ENCODE measurements at places on chromosomes 7 and 10. TPM values are rescaled to one million over a fixed set of nuclear protein-coding genes. Genes with fewer than 3 reads are reported as not detected.

AP1S1 gene
- 10.7 TPM for total RNA-seq

SLC29A4 gene
- total RNA-seq, result 3.7 TPM

ATP6V0A4 gene
- total RNA-seq, result not detected

MYOF gene
- total RNA-seq, result 43.6 TPM

ADRB1 gene
- total RNA-seq, result 35.0 TPM

CLDN4 gene
- total RNA-seq, result 0.27 TPM

EGR2 gene
- 0.52 TPM for total RNA-seq

DNA sequence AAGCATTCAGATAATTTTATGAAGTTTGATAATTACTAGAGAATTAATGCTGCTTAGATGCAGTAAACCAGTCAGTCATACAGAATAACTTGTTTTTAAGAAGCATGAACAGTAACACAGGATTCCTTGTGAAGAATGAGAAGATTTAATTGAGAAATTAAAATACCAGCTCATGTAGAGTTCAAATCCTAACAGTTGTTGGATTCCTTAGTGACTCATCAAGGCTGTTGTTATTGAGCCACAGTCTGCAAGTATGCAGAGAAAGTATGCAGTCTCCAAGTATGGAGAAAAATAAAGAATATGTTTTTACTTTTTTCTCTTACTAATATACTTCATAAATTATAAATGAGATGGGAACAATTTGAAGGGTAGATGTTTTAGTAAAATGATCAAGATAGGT lies 30.2 kb upstream of the CYP26C1 start:
- no peak for DNase-seq
- H3K27ac ChIP-seq, result no peak overlapping the region
- H3K4me3 ChIP-seq, result no peak overlapping the region

GRCh38 chr7:92944633-92945032 lies 108.3 kb upstream of the CDK6 start:
- H3K27ac ChIP-seq, result no peak overlapping the region
- no peaks in the 10 kb centered on the region for H3K27me3 ChIP-seq
- no peak for DNase-seq
- no peak overlapping the region for H3K4me3 ChIP-seq

- H3K36me3 ChIP-seq, result peaks cover 32% of the 10 kb centered on the region
- DNase-seq, result no peak
- peaks cover 93% of the 10 kb centered on the region for H3K4me1 ChIP-seq
- H3K27ac ChIP-seq, result peak overlapping the region; percentile 78
- H3K27me3 ChIP-seq, result no peaks in the 10 kb centered on the region
These were observed 157.5 kb upstream of the KLF14 start for GRCh38 chr7:130891254-130892094.

DNA sequence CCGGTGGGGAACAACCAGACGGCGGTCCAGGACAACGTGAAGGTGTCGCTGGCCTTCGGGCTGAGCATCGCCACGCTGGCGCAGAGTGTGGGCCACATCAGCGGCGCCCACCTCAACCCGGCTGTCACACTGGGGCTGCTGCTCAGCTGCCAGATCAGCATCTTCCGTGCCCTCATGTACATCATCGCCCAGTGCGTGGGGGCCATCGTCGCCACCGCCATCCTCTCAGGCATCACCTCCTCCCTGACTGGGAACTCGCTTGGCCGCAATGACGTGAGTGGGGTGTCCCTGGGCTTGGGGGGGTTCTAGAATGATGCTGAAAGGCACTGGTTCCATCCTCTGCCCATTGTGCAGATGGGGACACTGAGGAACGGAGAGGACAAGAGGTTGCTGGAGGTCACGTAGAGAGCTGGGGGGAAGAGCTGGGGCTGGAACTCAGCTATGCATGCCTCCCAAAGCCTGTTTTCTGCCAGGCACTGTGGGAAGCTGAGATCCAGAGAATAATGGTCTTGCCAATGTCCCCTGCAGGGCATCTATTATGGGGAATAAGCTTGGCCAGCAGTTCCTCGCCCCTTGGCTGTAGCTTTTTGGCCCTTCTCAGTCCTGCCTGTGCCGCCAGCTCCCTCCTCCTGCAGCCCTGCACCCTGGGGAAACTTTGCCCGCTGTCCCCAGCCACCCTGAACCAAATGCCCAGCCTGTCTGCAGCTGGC lies 523 bp downstream of the AQP1 start:
- peak overlapping the region; percentile 92 for H3K27ac ChIP-seq
- H3K36me3 ChIP-seq, result no peaks in the 10 kb centered on the region
- peaks cover 98% of the 10 kb centered on the region for H3K4me1 ChIP-seq
- H3K4me3 ChIP-seq, result peak overlapping the region; percentile 70
- no peaks in the 10 kb centered on the region for H3K27me3 ChIP-seq
- DNase-seq, result no peak

DNA sequence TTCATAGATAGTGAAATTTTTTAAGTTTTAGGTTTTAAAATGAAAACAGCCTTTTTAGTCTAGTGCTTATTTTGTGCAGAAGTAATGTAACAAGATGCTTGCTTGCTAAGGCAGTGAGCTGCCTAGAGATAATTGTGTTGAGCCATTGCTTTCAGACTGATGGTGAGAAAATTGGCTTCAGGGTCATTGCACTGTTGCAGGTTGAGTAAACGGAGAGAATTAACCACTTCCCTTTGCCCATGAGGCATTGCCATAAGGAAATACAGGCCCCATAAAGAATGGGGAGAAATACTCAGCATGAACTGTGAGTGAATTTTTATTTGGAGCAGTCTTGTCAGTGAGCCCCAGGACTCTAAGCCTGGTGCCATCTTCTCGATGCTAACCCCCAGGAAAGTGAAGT lies 140.5 kb downstream of the LRRC4 start:
- no peak overlapping the region for H3K4me3 ChIP-seq
- no peak overlapping the region for H3K27ac ChIP-seq
- peaks cover 15% of the 10 kb centered on the region for H3K36me3 ChIP-seq
- no peaks in the 10 kb centered on the region for H3K27me3 ChIP-seq
- peaks cover 54% of the 10 kb centered on the region for H3K4me1 ChIP-seq
- DNase-seq, result no peak

DNA sequence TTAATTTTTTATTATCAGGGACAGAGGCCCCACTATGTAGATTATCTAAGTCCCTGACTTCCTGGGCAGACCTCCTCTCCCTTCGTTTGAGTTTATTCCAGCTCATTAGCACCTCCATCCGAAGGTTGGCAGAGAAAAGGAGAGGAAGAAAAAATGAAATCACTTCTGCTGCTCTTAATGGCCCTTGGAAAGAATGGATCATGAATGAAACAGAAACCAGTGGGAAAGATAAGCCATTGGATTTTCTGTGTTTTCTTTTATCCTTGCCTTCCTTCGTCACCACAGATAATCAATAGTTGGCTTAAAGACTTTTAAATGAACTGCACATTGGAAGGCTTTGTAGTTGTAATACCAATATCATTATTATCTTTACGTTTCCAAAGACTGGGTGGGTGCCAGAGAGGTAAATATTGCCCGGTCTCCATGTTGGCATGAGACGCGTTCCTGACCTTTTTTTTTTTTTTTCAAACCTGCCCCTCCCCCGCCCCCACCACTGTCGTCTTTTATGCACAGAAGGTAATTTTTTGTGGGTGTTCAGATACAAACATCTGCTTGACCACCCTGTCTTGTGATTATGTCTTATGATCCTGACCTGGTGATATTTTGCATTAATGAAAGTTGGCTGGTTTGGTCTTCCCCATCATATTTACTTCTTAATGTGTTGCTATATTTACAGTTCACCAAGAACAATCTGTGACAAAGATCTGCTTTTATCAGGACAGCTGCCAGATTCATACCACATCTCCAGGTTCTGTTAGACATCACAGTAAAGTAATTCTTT lies 116.8 kb downstream of the ARID5B start:
- no peaks in the 10 kb centered on the region for H3K36me3 ChIP-seq
- no peaks in the 10 kb centered on the region for H3K27me3 ChIP-seq
- DNase-seq, result no peak
- no peak overlapping the region for H3K4me3 ChIP-seq
- peaks cover 57% of the 10 kb centered on the region for H3K4me1 ChIP-seq

DNA sequence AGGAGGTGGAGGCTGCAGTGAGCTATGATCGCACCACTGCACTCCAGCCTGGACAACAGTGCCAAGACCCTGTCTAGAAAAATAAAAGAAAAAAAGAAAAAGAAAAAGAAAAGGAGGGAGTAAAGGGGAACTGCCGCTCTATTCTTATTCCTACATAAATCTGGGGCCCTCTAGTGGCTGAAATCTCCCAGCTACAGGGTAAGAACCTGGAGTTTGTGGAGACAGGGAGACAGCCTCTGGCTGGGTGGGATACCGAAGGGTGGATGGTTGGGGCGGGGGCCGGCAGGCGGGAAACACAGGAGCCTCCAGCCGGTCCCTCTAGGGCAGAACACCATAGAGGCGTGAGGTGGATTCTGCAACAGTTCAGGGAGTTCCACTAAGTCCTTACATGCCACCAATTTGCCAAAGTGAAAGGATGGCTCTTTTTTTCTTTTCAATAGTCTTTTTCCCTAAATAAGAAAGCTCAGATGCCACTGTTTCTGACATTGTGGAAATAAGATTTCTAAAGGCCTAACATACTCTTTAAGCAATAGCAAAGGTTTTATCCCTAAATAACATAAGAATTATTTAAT lies 117.3 kb downstream of the SVIL start:
- no peak for DNase-seq
- no peaks in the 10 kb centered on the region for H3K27me3 ChIP-seq
- H3K4me3 ChIP-seq, result no peak overlapping the region
- H3K27ac ChIP-seq, result peak overlapping the region; percentile 87

DNA sequence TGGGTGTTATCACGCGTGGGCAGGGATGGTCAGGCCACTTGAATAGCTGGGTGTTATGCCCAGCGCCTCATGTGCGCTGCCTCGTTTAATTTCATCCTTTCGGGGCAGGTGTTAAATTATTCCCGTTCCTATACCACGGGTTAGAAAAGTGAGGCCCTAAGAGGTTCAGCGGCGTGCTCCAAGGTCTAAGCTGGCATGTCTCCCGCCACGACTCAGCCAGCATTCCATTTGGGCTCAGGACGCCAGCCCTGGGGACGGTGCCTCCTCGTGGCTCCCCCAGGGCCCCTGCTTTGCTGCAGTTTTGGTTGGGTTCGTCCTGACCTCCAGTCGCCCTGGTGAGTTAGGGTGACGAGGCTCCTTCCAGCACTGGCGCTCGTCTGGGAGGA lies 124.5 kb downstream of the TRRAP start:
- no peak overlapping the region for H3K4me3 ChIP-seq
- H3K27ac ChIP-seq, result no peak overlapping the region
- peaks cover 87% of the 10 kb centered on the region for H3K36me3 ChIP-seq

- no peak for DNase-seq
- H3K27ac ChIP-seq, result no peak overlapping the region
- H3K4me1 ChIP-seq, result no peaks in the 10 kb centered on the region
- no peaks in the 10 kb centered on the region for H3K36me3 ChIP-seq
These were observed 27.0 kb upstream of the ABI1 start for GRCh38 chr10:26887611-26888215.

Data from left ventricle myocardium inferior (tissue), 1 donor.